A549 (cell line): ENCODE measurements at places on chromosomes 6 and 20.

DNA sequence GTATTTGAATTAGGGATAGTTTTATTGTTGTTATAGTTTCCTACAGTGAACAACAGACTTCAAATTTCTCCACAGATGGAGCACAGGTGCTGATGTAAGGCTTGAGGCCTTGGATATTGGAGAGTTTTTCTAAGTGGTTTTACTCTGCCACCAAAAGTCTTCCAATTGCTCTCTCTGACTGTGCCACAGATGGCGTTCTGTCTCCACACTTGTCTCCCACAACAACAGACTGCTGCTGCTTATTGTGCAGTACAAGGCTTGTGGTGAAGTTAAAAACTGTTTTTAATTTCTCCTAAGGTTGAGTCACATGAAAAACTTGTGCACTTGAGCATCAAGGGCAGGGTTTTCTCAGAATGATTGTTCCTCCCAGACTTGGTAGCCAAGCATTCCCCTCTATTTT is 460.9 kb upstream of the KHDRBS2 start:
- DNase-seq, result no peak

- no peak for DNase-seq
Observed at GRCh38 chr6:22651731-22652130, 82.4 kb downstream of the HDGFL1 start.

- DNase-seq, result no peak
Observed at GRCh38 chr6:109282756-109283155, 99.5 kb downstream of the CD164 start.

DNA sequence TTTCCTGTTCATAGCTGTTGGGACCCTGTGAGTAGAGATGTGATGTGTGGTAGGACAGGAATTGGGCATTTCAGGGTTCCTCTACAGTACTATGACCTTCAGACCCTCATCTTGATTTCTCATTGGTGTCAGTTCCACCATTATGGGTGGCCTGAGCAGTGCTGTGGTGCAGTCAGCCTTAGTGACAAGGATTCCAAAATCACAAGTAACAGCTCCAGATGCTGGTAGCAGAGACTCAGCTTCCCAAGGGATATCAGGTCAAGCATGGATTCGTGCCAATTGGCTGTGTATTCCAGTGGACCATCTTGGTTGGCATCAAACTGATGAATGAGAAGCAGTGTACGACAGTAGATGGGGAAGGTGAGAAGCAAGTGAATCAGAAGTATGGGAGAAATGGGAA is 3.8 kb downstream of the SMIM26 start:
- no peak for DNase-seq

- DNase-seq, result no peak
Observed at GRCh38 chr20:13775867-13776266, 8.9 kb downstream of the ESF1 start.

- no peak for DNase-seq
Observed at GRCh38 chr6:140684776-140685550, 1310.5 kb upstream of the CITED2 start.

GRCh38 chr6:166348305-166348949 is 6.1 kb upstream of the SFT2D1 start:
- DNase-seq, result no peak

DNA sequence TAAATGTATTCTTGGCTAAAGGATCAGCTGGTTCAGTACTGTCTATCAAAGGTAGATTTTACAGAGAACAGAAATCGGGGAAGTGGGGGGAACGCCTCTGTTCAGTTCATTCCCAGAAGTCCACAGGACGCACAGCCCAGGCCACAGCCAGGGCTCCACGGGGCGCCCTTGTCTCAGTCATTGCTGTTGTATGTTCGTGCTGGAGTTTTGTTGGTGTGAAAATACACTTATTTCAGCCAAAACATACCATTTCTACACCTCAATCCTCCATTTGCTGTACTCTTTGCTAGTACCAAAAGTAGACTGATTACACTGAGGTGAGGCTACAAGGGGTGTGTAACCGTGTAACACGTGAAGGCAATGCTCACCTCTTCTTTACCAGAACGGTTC is 29.9 kb downstream of the TXNDC5 start:
- no peak for DNase-seq

DNA sequence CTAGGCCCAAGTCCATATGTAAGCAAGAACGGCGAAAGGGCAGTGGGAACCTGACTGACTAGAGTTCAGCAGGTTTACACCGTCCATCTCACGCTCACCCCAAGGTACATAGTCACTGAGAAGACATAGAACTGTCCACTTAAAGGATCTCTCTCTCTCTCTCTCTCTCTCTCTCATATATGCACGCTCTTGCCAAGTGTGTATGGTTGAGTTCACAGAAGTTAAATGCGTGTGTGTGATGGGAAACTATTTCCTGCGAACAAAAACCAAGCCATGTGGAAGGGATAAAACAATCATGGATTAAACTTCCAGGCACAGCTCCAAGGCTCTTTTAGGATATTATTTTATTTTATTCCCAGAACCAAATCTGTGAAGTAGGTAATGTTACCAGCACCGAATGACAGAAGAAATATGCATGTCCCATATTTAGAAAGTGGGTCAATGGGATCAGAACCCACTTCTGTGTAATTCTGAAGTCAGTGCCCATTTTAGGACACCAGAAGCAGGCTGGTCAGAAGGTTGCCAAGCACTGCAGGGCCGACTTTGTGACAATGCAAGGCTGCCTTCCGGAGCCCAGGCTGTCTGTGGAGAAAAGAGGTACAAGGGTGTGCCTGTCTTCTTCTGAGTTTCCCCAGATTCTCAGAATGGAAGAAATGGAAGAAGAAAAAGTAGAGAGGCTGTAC is 49.2 kb upstream of the MAP7 start:
- no peak for DNase-seq

DNA sequence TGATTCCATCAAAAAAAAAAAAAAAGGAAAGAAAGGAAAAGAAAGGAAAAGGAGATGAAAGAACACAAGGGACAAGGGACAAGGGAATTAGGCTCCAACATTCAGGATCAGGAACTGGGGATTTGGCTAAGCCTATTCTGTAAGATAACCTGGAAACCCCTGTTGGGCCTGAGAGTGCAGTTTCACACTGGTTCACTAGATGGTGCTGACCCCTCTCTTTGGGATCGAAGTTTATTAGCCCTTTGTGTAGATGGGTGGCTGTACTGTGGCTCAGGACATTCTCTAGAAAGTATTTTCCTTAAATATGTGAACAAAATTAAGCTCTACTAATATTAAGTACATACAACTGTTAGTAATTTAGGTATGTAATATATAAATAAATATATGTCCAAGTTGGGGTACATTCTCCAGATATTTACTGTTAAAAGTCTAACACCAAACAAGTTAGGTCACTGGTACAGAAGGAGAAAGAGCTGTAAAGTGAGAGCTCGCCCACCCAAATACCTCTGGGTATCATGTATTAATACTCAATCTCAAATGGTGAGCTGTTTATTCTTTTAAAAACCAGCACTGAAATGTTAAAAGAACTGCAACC is 6.3 kb downstream of the OR2A4 start:
- DNase-seq, result peak; percentile 54

- no peak for DNase-seq
Observed at GRCh38 chr6:74976701-74977100, 229.2 kb downstream of the COL12A1 start.

GRCh38 chr20:63188641-63189321 is 27.1 kb downstream of the YTHDF1 start:
- no peak for DNase-seq

DNA sequence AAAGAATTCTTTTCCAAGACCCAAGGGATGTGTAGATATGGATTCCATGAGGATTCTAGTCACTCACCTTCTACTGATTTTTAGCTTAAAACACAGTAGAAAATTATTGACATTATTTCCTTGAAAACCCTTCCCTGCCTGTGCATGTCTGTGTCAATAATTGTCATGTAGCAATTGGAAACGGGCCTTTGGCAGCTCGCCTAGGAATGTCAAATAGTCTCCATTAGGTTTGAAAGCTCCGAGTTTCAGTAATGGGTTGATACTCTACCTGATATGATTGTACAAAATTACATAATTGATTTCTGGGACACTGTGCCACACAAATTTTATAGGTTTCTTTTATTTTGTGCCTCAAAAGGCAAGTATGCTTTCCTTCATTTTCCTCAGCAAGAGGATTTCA is 515.2 kb upstream of the ARID1B start:
- DNase-seq, result no peak

- no peak for DNase-seq
Observed at GRCh38 chr6:160160450-160160849, 38.8 kb downstream of the SLC22A1 start.

DNA sequence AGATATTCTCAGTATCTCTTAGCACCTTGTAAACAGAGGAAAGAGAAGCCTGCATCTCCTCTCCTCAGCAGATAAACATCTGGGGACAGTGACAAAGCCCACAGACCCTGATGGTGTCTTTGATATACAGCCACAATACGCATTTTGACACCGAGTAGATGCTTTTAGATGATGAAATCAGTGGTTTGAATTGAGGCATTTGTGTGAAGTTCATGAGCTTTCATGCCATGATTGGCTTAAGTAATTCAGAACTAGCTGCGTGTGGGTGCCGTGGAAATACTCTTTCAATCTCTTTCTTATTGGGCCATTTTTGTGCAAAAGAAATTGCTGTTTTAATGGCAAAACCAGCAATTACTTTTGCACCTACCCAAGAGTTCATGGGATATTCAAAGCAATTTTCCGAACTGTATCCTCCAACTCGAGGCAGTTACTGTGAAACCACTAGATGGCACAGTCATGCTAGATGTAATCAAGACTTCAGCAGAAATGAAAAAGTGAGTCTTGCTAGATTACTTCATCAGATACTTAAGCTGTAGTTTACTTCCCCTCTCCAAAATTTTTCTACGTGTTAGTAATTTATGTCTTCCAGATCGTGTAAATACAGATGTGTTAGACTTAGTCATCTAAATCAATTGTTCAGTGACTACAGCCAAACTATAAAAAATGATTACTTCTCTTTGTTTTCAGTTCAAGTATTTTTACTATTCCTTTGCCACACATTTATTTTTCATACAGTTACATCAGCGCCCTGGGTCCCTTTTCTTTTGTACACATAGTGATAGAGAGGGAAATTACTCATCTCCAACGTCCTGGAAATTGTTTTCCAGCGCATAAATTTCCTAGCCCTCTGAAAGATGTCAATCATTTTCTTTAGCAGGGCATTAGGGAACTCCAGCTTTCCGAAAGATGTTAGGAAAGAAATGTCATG is 49.4 kb downstream of the IYD start:
- peak; percentile 73 for DNase-seq

DNA sequence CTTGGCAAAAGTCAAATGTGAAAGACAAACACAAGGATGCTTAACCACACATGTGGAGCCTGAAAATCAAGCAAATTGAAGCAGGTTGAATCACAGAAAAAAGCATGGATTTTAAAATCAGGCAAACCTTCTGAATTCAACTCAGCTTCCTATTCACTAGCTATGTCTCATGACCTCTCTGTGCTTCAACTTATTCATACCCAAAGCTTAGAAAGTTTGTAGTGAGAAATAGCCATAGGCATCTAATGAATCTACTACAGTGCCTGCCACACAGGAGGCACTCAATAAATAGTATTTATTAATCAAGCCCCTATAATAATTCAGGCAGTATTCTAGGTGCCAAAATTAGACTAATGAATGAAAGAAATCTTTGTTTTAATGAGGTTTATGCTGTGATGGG is 112.2 kb upstream of the TNFAIP3 start:
- no peak for DNase-seq

- peak; percentile 64 for DNase-seq
Observed at GRCh38 chr20:10848810-10849370, 175.1 kb upstream of the JAG1 start.

- DNase-seq, result peak; percentile 6
Observed at GRCh38 chr6:158999154-158999665, 792 bp downstream of the RSPH3 start.

- DNase-seq, result no peak
Observed at GRCh38 chr6:9463311-9463710, 951.6 kb downstream of the TFAP2A start.

GRCh38 chr20:22810626-22811569 is 224.2 kb upstream of the SSTR4 start:
- no peak for DNase-seq

DNA sequence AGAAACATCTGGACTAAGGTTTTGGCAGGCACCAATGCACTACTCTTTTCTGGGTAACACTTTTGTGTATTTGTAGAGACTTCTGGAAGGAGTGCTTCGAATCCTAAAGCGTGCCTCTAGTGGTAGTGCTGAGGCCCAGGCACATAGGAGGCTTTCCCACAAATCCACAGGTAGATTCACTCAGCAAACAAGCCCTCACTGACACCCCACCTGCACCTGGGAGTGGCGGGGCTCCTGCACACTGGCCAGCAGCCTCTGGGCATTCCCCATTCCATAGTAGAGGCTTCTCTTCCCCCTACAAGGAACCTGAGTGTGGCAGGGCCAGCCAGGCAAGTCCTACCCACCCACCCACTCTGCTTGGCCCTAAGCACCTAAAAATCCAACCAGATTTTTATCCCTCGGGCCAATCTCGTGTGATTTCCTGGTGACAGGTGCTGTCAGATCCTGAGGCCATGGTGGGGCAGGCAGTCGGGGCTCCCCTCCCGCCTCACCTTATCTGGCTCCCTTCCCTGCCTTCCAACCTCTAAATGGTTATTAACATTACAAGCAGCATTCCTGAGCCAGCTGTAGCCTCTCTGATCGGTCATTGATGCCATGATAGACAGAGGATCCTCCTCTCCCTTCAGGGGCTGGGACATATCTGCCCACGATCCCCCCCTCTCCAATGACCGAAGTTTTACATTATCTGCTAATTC is 82.4 kb downstream of the SLC2A10 start:
- no peak for DNase-seq

DNA sequence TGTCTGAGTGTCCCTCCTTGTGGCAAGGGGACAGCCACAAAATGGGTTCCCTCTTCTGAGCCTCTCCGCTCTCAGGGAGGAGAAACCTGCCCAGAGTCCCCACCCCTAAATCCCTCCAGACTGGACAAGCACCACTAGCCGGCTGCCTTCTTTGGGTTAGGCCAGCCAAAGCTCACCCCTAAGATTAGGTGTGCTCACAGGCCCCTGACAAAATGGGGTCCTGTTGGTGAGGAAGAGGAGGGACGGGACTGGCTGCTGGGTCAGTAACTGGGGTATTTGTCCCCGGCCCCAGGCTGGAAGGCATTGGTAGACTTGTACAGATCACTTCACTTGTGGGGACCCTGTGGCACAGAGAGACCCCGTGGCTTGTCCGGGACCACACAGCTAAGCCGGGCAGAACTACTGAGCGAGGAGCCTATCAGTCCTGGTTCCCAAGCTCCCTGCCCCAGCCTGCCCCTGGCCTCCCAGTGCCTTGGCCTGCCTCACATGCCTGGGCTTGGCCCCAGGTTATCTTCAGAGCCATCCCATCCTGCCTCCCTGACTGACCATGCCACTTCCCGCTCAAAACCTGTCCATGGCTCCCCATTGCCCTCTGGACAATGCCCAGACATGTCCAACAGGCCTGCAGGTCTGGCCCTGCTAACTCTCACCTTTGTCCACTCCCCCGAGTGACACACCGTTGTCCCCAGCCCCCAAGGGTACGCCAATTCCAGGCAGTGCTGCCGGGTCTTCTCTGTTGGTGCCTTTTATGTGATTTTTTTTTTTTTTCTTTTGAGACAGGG is 10.5 kb upstream of the AVP start:
- no peak for DNase-seq

DNA sequence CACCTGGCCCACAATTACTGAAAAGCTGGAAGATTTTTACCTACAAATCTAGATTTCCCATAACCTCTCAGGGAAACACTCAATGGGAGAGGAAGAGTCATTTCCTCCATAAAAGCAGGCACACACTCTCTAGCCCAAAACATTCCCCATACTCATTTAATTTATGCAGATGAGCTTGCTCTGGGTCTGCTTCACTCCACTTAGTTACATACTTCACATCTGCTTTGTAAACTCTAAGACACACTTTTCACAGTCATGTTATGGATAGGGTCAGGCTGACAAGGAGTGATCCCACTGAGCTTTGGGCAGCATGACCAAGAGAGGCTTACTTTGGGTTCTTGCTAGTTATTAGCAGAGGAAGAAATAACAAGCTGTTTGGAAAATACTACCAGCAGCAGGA is 27.4 kb downstream of the TRPC4AP start:
- no peak for DNase-seq
